ENCODE measurements at places on chromosomes 3 and 15.

- no peak for DNase-seq
Observed at GRCh38 chr3:106421909-106422308, 553.1 kb upstream of the CBLB start.

- no peak for DNase-seq
Observed at GRCh38 chr15:24865303-24865702, 89.5 kb upstream of the SNRPN start.

GRCh38 chr15:101088271-101088670, 163.6 kb downstream of the CHSY1 start:
- DNase-seq = no peak

DNA sequence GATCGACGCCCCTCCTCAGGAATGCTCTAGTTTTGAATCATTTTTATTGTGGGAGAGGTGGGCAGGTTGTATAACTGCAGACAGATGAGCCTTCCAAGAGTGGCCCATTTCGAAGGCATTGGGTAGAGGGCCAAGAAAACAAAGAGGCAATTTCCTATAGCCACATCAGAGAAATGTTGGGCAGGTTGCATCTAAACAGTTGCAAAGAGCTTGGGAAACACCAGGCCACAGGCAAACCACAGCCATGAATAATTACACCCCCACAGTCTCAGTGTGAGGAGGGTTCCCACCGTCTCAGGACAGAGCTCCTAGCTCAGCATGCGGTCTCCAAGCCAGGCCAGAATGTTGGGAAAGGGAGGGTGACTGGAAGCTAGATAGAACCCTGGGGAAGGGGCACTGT, 257.3 kb downstream of the ABHD5 start:
- DNase-seq = no peak

DNA sequence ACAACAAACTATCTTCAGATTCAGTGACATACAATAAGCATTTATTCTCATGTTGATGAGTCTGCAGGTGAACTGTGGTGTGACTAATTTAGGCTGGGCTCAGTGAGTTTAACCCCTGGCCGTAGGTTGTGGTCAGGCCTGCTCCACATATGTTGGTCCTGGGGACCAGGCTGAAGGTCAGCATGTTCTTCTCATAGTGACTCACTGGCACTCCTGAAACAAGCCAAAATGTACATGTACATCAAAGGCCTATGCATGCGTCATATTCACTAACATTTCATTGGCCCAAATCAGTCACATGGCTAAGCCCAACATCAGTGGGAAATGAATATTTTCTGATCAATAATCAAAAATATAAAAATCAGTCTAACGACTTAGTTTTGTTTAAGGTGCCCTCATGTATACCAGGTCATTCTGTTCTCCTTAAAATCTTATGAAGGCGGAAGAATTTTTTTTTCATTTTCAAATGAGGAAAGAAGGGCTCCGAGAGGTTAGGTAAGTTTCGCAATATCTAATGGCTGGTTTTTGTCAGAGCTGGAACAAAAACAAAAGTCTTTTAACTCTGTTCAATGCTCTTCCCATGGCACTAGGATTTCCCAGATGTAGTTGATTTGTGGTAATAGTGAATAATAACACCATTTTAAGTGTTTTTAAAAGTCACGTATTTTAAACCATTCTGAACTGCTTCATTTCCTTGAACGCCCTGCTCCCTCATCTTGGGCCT, 148.5 kb downstream of the MFSD1 start:
- DNase-seq = no peak

- no peak for DNase-seq
Observed at GRCh38 chr3:100978011-100978659, 15.1 kb downstream of the ABI3BP start.

DNA sequence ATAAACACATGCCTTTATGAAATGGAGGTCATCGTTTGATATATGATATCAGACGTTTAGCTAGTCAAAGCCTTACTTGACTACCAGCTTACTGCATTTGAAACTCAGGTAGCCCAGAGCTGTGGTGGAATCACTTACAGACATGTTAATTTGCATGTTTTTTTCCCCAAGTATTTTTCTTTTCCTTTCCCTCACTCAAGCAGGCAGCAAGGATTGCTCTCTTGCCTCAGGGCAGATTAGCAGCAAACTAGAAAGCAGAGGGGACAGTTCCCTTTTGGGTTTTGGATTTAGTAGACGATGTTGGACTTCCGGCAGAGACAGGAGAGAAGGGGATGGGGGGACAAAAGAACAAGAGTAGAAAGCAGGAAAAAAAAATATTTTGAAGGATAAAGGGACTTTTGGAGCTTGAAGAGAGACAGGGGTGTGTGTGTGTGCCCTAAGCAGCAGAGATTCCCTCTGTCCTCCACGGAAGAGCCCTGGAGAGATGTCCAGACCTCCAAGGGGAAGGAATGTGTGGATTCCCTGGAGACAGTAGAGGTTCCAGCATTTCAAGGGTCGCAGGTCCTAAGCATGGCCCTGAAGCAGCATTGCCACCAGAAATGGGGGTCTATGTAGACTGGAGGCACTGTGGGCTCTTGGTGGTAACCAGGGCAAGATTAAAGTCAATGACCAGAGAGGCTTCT, 86.8 kb upstream of the CADPS start:
- no peak for DNase-seq

DNA sequence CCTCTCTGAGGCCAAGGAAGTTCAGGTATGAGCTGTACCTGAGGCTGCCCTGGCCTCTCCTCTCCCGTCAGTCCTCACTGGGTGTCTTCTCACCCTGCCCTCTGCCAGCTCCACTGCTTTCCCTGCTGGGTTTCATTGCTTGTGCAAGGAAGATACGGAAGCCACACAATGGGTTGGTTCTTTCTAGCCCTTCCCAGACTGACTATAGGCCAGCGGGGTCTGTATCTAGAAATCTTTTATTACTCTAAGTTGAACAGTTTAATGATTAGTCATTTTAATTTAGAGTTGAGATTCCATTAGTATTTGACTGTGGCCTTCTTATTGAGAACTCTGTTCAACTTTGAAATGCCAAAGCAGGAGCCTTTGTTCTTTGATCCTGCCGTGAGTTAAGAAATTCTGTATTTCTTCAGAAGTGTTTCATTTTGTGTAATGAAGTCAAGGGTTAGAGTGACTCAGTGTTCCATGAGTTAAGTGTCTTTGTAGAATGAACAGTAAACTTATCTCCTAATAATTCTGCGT, 16.2 kb downstream of the C3orf62 start:
- DNase-seq = no peak

- no peak for DNase-seq
Observed at GRCh38 chr15:101288905-101289513, 6.0 kb downstream of the SNRPA1 start.

- DNase-seq = no peak
Observed at GRCh38 chr15:36401586-36401966, 177.8 kb upstream of the CDIN1 start.

GRCh38 chr15:95511671-95512070, 818.8 kb upstream of the NR2F2 start:
- no peak for DNase-seq

GRCh38 chr3:190088890-190089289, 31.8 kb downstream of the P3H2 start:
- DNase-seq = no peak

DNA sequence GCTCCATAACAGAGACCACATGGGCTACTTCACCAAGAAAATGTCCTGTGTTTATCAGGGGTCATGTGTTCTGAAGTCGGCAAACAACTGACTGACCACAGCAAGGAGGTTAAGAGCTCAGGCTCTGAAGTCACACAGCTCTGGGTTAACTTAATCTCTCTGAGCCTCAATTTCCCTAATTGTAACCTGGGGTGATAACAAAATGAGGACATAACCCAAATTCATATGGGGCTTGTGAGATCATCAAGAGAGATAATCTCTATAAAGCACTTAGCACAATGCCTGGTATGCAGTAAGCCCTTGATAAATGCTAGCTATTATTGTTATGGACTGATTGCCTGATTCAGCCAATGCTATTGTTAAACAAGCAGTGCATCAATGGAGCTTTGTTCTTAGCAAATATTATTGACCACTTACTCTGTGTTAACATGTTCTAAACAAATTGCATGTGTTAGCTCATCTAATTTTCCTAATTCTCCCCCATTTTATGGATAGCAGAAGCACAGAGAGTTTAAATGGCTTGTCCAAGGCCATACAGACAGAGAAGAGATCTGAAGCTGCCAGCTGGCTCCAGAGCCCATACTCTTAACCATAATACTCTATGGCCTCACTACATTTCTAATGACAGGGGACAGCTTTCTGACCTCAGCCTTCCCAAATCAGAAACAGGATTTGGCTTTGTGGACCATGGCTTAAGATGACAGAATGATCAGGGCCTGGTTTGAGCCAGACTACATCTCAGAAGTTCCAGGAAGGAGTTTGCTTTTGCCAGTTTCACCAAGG, 78.3 kb downstream of the SHQ1 start:
- no peak for DNase-seq

DNA sequence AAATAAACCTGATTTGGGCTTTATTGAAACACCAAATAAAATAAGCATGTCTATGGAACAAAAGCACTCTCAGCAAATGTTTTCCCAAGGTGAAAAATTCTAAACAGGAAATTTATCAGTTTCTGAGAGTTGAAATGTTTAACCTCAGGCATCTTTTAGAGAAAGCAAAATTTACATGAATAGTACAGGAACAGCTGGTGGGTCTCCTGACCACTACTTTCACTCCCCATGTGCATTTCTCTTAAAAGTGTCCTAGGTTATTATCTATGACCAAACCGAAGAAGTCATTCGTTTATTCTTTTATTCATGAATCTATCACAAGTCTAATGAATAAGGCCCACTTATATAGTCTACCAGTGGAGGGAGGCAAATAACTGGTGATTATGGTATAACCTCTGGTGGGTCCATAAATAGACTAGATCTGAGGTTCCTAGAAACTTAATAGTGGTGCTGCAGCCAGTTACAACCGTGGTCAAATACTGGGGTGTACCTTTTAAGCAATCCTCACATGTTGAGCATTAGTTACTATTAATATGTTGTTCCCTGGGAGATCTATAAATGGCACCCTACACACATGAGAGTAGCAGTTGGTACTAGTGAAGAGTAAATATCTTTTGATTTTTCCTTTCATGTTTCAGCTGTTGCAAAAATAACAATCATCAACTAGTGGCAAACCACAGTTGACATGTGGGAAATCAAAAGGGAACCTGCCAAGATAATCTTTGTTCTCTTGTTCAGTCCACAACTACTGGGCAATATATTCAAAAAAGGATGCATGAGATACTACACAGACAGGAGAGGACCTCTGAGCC, 169.3 kb upstream of the STAC start:
- no peak for DNase-seq

DNA sequence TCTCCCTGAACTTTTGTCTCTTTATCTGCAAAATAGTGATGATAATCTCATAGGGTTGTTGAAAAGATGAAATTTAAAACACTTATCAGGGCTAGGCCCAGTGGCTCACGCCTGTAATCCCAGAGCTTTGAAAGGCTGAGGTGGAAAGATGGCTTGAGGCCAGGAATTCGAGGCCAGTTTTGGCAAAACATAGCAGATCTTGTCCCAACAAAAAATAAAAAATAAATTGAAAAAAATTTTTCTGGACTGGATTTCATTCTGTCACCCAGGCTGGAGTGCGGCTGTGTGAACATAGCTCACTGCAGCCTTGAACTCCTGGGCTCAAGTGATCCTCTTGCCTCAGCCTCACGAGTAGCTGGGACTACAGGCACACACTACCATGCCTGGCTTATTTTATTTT, 29.6 kb downstream of the LMLN start:
- DNase-seq = no peak

- DNase-seq = no peak
Observed at GRCh38 chr3:107193116-107193515, 184.1 kb upstream of the CCDC54 start.

GRCh38 chr15:51132384-51133139, 37.9 kb upstream of the TNFAIP8L3 start:
- no peak for DNase-seq

DNA sequence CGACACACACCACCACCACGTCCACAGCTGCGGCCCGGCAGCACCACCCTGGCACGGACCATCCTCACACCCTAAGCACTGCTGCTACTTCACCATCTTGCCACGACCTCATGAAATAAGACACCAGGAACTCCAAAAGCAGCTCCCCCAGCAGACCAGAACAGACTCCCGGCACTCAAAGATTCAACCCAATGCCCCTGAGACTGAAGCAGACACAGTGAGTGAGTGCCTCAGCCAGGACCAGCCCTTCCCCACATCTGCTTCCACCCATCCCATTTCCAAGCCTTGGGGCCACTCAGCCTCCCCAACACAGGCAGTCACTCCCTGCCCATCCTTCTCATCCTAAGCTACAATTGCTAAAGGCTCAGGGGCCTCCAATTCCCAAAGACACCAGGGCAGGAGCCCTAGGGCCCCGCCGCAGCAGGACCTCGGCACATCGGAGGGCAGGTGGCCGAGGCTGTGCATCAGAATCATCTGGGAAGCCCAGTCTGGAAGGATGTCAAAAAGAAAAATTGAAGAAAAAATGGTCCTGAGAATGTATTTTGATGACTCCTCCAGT, 18.4 kb upstream of the OCA2 start:
- no peak for DNase-seq

GRCh38 chr3:138137861-138138260, 5.7 kb upstream of the A4GNT start:
- DNase-seq = no peak

DNA sequence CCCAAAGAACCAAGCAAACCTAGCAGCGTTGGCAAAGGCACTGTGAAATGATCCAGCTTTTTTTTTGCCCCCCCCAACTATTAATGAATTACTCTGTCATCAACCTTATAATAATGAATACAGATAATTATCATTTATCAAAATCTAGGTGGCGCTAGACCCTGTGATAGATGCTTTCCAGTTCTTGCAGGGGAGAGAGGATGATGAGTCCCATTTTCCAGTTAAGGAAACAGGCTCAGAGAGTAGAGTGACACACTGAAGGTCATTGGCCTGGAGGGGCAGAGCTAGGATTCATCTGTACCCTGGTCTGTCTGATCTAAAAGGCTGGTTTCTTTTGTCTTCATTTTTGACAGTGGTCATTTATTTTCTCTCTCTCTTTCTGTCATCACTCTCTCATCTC, 5.0 kb downstream of the ACOX2 start:
- no peak for DNase-seq

- DNase-seq = no peak
Observed at GRCh38 chr3:47573190-47574172, 5.2 kb downstream of the CSPG5 start.

GRCh38 chr3:25035526-25035925, 392.5 kb upstream of the RARB start:
- no peak for DNase-seq

DNA sequence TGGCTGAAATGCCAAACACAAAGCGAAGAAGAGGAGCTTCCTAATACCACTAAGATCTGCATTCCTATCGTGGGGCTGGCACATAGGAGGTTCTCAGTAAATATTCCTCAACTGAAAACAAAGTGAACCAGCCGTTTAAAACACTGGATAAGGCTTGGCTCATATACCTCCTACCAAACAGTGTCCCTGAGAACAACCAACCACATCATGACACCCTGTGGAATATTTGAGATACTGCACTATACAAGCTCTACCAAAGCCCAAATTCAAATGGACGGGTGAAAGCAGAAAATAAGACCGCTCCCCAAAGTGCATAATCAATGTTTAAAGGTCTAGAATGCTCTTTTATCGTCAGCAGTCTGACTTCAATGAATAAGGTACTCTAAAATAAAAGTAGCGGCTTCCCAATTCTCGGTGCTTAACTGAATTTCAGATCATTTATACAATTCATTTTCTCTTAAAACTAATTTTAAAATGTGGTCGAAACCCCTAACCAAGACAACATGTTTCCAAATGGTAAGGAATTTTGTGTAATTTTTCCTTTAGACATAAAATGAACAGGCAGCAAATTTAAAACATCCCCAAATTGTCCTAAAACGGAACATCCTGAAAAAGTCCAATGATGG, 425.8 kb downstream of the ERC2 start:
- DNase-seq = no peak
